Thyroid gland (tissue), 4 donors: ENCODE measurements at places on chromosomes 5 and 9.
A peak's percentile ranks its signal among the peaks of the same experiment; 100 is the strongest.

DNA sequence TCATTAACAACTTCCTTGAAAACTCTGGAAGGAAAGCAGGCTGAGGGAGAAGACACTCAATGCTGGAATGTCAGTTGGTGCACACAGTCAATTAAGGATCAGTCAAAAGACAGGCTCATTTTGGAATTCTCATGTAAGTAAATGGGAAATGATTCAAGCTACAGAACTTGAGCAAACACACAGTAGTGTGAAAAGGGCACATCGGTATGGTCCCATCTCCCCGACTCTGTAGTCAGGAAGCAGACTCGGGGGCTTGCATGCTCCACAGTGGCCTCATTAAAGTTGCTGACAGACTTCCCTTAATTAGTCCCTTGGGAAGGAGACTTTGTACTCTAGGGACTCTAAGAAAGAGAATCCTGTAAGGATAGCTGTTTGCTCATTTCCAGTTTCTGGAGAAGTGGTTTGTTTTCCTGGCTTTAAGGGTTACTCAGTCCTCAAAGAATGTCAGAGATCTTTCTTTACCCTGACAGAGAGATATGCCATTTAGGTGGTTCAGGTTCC is 339.2 kb downstream of the ADAMTS6 start:
- no peak for DNase-seq

GRCh38 chr5:119537704-119538103 is 85.4 kb downstream of the HSD17B4 start:
- no peak for DNase-seq

- no peak for DNase-seq
Measured at GRCh38 chr5:179504191-179504590, 46.2 kb upstream of the RUFY1 start.

DNA sequence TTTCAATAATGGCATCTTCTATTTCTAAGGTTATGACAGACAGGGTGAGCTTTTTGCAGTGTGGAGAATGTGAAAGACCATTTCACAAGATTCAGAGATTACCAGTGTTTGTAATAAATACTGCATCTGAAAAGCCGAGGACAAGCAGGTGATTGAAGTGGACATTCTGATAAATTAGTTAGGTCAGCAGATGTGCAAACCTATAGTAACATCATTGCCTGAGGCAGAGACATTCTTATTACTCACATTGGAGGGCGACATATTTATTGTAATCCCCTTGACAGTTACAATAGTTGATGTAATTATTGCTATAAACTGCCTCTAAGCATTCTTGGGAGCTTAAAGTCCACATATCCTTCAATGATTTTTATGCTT is 3.3 kb downstream of the RASGRF2 start:
- DNase-seq, result no peak

GRCh38 chr5:74616236-74617146 is 24.0 kb downstream of the ENC1 start:
- DNase-seq, result no peak

- no peak for DNase-seq
Measured at GRCh38 chr5:171861381-171861780, 75.8 kb downstream of the SMIM23 start.

DNA sequence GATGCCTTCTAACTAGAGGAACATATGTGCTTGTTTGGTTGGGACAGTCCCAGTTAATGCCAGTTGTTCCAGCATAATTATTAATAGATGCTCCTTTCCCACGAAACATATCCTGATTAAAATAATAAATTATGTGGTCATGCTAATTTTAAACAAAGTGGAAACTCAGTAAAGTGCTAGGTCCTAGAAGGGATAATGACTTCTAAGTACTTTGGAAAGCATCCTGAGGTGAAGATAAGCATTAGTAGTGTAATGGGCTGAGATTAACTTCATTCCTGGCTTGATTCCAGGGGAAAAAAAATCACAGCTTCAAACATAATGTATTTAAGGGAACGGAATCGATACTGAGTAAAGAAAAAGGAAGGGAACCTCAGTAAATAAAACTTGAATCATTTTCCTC is 213.7 kb upstream of the SNX2 start:
- no peak for DNase-seq

DNA sequence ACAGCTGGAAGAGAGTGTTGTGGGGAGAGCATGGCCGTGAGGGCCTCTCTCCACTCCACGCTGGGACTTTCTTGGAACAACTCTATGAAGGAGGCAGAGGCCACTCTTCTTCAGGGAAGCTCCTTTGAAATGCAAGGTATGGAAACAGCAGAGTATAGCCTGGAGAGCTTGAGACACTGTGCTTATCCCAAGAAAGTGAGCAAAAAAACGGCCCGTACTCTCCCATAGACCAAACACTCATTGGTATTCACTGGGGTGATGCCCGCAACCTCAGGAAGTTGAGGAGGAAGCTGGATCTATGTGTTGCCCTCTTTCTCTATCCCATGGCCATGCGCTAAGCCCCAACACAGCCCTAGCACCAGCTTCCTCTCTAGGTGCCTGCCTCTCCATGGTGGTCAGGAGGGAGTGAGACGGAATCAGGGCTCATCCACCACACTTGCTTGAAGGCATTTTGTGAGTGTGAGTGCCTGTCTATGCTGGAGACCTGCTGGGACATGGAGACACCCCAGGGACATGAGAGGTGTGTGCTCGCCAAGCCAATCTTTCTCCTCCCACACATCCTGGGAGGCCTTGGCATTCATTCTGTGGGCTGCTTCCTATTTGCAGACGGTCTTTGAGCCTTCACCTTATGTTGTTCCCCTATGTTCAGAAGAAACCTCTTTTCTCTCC is 616.6 kb downstream of the IRX1 start:
- DNase-seq, result no peak

GRCh38 chr9:129509533-129509928 is 111.4 kb downstream of the C9orf50 start:
- DNase-seq, result no peak

DNA sequence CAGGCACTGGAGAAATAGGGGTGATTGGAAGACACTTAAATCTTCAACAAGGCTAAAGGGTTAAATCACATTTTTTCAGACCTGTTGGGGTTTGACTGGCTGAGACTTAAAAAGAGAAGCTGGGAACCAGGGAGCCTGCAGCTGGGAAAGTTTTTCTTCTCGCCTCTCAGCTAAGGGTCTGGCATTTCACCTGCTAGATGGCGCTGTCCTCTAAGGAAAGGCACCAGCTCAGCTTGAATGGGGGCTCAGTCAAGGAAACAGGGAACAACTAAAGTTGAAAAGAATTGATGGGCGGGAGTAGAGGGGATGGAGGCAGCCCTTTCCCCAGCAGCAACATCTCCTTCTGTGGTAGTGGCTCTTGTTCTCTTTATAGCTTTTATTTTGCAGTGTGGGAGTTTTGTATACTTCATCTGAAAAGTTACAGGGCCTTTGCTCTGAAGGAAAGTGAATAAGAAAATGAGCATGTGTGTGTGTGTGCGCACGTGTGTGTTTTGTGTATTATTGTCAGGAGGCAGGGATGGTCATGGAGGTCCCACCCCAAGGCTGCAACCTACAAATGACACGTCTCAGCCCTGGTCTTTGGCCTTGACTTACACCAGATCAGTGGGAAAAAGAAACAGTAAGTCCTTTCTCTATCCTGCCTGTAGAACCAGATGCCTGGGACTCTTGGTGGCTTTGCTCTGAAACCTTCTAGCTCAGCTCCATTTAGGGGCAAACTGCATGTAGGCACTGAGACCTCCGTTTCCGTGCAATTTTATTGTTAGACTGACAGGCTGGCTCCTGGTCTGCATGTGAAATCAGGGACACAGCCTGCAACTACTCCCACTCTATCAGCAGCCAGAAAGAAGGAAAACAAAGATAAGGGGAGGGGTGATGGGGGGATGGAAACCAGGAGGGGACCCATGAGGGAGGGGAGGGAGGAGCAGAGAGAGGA is 316.2 kb upstream of the CLINT1 start:
- peak; percentile 63 for DNase-seq

GRCh38 chr5:98793223-98793622 is 19.8 kb downstream of the RGMB start:
- no peak for DNase-seq

DNA sequence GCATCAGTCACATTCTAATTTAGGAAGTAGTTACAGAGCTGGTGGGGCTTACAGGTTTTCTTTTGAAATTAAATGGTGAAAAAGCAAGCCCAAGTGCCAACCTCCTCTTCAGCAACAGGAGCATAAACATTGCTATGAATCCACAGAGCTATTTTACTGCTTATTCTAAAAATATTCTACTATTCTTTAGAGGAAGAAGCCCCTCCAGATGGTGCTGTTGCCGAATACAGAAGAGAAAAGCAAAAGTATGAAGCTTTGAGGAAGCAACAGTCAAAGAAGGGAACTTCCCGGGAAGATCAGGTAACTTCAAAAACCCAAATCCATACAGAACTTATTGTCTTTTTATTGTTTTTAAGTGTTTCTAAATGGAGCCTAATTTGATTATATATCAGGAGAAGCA is 202.8 kb downstream of the CWC27 start:
- DNase-seq, result no peak

GRCh38 chr9:21154018-21154608 is 12.3 kb downstream of the IFNA21 start:
- peak; percentile 30 for DNase-seq

GRCh38 chr5:147658293-147658932 is 124.1 kb downstream of the JAKMIP2 start:
- DNase-seq, result no peak

DNA sequence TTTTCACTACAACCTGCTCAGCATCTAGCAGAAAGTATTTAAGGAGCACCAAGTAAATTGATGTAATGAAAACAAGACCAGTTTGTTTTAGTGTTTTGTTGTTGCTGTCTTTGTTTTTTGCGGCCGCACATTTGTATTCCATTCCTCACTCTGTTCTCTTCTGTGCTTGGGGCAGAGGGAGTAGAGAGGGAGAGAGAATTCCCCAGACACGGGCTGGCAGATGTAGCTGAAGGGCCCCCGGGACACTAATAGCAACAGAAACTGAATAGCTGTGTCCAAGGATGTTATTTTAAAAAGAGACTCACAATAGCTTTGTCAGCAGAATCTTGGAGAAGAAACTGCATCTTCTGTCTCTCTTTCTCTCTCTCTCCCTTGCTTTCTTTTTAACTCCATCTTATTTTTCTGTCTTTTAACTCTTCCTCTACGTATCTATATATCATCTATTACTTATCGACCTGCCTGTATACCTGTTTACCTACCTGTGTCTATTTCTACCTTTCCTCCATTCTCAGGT is 145.3 kb downstream of the PAPPA start:
- no peak for DNase-seq

DNA sequence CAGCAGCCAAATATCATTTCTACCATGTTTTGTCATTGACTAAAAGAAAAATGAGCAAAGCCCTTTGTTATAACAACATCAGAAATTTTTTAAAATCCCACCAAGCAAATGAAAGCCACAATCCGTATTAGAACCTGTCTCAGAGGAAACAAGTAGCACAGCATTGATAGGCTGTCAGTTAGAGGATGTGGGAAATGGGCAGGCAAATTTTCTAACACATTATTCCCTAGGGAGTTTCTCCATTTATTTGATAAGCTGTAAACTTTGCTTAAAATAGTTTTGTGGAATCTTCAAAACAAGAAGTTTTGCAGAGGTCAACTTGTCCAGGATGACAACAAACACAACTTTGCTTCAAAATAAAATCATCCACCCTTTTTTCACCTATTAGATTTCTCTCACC is 53.6 kb upstream of the APC start:
- no peak for DNase-seq

DNA sequence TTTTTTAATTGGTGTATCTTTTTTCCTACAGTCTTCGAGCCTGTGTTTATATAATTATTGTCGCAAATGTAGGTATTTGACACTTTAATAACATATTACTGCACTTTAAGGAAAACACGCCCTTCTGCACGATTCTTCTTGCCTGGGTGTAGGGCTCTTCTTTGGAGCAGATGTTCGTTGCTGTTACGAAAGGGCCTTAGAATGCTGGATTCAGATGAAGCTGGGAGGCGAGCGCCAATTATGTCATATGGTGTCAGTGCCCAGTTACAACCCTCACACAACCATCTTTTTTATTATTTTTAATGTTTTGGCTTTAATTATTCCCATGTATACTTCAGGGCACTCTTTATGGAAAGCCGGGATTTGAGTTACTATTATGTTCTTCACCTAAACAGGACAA is 553.0 kb downstream of the EBF1 start:
- DNase-seq, result no peak

- no peak for DNase-seq
Measured at GRCh38 chr9:88990041-88990728, 1.1 kb upstream of the S1PR3 start.

GRCh38 chr5:108430931-108431608 is 49.2 kb upstream of the FBXL17 start:
- DNase-seq, result no peak

DNA sequence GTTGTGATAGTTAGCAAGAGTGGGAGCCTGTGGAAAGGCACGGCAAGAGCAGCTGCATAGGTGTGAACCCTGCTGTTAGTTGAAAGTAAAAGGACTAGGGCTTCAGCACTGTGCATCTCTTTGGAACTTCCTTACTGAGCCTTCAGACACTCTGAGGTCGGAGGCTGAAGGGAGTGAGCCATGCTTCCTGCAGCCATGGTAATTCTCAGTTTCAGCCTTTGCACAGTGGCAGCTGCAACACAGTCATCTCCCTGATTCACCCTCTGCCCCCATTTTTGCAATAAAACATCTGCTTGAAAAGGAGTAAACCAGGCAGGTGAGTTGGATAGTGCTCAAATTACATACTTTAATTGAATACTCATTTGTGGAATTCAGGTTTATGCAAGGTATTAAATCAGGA is 6.5 kb upstream of the TLE4 start:
- DNase-seq, result no peak

- DNase-seq, result no peak
Measured at GRCh38 chr9:106072421-106072820, 378.1 kb downstream of the TMEM38B start.

- DNase-seq, result no peak
Measured at GRCh38 chr5:170337045-170337733, 39.6 kb upstream of the LCP2 start.

DNA sequence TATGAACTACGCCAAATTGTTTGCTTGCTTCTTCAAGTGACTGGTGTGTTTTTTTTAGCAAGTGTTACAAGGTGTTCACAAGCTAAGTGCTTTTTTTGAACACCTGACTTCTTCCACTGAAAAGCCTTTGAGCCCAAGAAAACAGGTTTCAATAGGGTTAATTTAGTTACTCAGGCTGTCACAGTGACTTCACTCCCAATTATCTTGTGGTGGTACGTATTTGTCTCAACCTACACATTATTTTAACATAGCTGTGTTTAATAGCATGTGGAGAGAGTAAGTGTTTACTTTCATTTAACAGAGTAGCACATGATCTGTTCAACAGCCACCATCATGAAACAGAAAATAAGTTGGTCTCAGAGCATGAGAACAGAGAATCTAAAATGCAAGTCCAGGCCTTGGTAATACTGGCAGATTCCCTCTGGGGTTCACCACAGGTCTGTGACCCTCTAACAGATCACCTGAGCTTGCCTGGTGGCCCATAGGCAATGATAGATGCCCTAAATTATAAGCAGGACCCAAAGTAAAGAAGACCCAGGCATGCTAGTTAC is 267.7 kb upstream of the SMARCA2 start:
- no peak for DNase-seq

- peak; percentile 71 for DNase-seq
Measured at GRCh38 chr9:214648-215493, at the start of gene DOCK8. DOCK8 (plus strand) TSS chr9:214865; CDS start chr9:214977, 112 bp downstream.

DNA sequence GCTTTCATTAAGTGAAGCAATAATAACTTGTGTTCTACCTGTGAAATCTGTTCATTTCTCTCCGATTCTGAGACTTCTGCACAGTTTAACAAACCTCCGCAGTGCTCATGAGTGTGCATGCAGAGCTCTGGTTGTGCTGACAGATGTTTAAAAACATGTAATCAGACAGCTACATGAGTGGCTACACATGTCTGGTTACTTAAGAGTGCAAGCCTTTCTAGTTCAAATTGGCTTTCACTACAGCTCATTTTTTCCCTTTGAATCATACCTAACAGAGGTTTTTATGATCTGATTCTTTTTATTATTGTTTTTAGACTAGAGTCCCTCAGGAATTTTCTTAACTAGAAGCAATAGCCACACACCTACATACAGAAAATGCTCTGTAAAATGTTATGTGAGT is 310.2 kb downstream of the ARRDC3 start:
- peak; percentile 29 for DNase-seq
